Stimulated activated effector memory CD8-positive, alpha-beta T cell treated with anti-CD3 and anti-CD28 coated beads, Interleukin-12 subunit alpha, Interleukin-12 subunit beta, amount 100 ng/mL, for 72 hours (primary cell): ENCODE measurements at places on chromosomes 6 and 20.

GRCh38 chr6:83948851-83949250, 84.7 kb upstream of the MRAP2 start:
- no peak for DNase-seq

DNA sequence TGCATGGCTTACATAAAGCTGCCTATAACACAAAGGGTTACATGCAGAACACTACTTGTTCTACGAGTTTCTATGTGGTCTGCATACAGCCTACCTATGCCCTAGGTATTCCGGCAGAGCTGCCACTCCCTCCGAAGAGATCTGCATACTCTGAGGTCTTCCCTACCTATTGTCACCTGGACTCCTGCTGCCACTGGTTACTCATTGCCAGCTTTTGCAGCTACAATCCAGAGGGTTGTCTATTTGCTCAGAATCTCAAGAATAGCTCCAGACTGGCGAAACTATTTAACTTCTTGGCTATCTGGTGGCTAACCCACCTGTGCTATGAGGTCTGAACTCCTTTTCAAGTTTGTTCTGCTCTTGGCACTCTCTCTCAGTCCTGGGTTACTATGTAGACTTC, 323.3 kb downstream of the BMP2 start:
- DNase-seq, result no peak

DNA sequence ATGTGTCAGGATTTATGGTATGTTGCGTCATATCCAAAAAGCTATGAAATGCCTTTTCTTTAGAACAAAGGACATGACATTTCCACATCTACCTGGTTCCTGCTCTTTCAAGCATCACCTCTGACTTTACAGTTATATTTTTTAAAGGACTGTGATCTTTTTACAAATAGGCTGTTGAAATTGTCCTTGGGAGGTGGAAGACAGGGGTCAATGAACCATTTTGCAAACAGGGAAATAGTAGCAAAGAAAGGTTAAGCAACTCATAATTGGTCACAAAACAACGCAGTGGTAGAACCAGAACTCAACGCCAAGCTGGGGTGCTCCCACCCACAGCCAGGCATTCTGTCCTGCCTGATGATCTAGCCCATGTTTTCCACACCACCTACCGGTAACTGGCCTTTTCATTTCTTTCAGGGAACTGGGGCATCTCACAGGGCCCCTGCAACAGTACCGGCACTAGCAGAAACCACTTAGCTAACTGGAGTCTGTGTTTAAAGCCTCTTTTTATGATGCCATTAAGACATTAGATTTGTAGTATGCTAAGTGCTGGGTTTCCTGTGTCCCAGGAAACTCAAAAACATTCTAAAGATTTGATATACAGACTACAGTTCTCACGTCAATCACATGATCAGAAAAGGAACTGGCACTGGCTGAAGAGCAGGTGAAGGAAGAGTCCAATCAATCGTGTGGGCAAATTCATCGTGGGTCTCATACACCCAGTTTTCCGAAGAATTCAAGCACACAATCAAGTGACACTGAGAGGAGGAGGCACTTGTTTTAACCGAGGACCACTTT, 13.9 kb downstream of the ZNF217 start:
- peak; percentile 66 for DNase-seq

DNA sequence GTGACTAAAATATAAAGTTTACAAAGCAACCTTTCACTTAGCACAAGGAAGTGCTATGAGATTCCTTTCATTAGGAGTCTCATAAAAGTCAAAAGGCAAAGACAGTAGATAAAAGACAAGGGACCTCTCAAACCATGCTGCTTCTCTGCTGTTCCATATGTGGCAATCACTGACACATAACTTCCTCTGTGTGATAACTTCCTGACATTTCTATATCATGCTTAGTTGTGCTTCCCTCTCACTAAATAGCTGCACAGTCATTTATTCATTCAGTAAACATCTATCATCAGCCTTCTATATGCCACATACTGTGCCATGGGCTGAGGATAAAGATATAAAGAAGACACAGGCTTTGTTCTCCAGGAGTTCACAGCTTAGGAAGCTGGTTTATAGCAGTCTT, 214.8 kb upstream of the GRIK2 start:
- no peak for DNase-seq

DNA sequence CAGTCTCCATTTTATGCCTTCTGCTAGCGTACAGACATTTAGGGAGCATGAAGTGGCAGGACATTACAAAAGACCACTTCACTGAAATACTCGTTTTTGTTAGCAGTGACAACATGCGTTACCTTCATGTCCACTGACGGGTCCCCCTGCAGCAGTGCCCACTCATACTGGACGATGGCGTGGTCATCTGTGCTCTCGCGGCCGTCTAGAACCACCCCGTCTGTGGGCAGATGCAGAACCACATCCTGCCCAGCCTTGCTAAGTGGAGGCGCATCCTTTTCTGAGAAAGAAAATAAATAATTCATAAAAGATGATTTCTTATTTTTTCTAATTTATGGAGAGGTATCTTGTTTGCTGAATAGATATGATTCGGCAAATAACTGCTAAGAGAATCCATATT, 11.3 kb downstream of the LRP11 start:
- no peak for DNase-seq

DNA sequence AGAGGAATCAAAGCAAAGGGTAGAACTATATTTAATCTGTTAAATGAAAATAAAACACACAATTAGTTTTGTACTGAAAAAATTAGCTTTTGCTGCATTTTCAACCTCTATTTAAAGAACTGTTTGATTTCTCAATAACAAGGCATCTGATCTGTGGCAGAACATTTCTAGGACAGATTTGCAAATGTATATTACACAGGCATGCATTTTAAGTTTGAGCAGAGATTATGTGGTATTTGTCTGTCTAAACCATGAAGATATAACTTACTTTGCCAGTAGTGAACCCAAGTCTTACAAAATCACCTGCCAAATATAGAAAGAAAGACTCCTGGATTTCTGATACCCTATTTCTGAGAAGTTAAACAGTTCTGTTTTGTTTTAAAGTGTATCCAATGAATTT, 71.9 kb downstream of the TFAP2B start:
- no peak for DNase-seq

GRCh38 chr6:115415378-115415777, 645.3 kb downstream of the FRK start:
- no peak for DNase-seq

DNA sequence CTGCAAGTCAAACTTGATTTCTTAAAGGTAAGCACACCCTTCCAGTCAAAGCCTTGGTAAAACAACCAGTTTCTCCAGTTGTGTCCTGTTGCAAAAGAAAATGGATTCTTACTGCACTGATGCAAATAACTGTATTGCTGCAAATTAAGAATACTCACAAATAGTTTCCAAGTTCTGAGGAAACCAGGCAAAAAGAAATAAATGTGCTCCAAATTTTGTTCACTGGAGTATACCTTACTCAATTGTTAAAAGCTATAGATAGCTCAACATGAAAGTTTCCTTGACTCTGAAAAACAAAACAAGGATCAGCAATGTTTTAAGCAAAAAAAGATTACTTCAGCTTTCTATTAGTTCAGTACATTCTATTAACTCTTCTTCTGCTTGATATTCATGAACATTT, 75.2 kb downstream of the SLC16A10 start:
- DNase-seq, result no peak

- no peak for DNase-seq
Observed at GRCh38 chr6:118252474-118252873, 295.6 kb upstream of the PLN start.

GRCh38 chr6:106886922-106887797, 87.4 kb downstream of the CD24 start:
- no peak for DNase-seq

DNA sequence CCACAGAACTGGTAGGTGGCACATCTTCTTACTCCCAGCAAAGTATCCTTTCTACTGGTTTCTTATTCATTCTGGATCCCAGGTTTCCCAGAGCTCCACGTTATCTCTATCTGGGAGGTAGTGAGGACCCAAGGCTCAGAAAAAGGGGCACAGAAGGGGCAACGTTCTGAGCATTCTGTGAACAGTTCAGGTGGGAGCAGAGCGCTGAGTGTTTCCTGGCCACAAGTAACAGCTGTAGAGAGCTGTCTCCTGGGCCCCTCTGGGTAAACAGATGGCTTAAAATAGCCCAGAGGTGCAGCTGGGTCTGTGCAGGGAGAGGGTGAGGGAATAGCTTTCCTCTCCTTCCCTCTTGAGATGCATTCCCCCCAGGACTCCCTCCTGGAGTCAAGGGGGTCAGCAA, 2.1 kb downstream of the APOBEC2 start:
- DNase-seq, result no peak

DNA sequence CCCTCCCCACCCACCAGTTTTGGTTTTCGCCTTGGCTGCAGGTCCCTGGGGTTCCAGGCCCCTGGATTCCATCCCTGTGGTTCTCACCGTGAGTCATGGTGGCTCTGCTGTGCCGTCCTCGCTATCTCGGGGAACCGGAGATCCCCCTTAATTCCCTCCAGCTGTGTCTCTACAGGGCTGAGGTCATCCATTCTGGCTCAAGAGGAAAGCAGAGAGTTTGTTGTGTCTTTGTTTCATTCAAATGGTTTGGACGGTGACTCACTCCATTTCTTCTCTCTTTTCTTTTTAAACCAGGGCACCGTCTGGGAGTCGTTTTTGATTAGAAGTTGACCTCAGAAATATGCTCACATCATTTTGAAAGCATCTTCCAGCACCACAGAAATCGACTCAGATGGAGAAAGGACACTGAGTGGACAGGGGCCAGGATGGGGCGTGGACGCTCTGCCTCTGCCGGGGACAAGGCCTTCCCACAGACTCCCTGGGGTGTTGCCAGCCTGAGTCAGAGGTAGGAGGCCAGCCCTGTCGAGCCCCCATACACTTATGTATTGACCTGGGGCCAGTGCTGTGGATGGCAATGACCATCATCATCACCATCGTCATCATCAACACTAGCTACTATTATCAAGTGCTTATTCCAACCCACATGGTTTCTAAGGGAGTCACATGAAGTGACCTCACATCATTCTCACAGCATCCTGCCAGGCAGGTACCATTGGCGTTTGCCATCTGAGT, 176.2 kb downstream of the NFATC2 start:
- no peak for DNase-seq

DNA sequence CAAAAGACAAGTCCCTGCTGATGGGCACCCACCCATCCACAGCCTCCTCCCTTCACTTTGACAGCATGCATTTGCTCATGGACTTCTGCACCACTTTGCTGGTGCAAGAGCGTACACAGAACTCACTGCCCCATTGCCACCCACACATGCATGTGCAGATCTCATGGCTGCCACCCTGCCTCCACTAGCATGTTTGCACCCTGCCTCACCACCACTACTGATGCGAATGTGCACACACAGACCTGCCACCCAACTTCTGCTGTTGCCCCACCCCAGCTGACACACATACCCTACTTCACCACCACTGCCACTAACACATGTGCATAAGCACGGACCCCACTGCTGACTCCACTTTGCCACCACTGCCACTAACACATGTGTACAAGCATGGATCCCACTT, 64.9 kb upstream of the EYS start:
- no peak for DNase-seq

DNA sequence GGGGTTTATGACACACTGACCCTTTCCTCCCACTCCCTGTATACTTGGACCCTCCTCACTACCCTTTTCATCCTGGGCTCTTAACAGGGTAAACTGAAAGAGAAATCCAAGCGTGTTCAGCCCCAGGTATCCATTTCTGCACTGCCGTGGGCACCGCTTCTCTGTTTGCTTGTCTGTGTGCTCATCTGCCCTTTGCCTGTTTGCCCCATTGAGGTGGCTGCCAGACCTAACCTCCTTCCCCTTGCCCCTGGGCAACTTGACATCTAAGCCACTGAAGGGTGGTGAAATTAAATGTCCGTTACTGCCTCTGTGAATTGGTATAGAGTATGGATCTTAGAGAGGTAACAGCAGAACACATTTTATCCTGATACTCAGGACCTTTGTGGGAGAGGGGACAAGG, 38.7 kb downstream of the ACSS2 start:
- DNase-seq, result no peak

DNA sequence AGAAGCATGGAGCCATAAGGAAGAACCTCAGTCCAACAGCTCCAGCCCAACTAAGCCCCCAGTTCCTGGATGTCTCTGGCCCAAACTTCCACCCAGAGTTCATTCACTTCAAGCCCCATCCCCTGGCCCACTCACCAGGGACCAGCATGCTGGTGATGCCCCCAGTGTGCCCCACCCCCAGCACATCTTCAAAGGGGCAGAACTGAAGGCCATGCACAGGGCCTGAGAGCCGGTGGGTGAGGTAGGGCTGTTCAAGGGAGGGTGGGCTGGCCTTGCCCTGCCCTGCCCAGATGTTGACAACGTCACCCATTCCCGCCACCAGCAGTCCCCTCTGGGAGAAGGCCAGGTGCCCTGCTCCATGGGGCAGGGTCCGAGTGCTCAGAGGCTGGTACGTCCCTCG, 3.6 kb downstream of the B3GALT4 start:
- no peak for DNase-seq

DNA sequence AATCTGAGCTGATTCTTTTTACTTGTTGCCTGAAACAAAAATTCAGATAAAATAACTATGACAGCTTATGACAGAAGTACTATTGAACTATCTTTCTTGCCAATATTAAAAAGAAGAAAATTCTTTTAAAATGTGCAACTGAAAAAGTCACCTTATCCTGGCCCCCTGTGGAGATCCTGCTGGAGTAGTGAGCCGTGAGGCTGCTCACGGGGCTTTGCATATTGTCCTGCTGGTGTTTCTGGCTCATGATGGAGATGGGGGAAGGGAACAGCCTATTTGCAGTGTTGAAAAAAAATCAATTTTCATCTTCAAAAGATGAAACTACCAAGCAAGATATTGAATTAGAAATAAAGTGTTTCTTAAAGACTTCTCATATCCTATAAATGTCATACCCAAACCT, 216.0 kb downstream of the SAMD5 start:
- DNase-seq, result no peak

DNA sequence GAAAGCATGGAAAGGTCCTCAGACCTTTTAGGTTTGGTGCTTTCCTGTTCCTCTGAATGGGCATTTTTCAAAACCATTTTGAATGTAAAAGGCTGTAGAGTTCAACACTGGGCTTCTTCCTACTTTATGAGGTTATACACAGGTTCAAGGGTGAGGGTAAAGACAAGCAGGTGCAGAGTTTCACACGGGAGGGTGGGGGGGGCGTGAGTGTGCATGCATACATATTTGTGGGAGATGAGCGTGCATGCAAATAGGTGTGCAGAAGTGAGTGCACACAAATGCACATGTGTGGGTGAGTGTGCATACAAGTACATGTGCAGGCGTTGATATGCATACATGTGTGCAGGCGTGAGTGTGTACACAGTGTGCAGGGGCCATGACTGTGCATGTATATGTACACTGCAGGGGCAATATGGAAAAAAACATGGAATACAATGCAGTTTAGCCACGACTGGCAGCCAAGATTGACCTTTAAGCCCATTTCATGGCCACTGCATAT, 183.1 kb downstream of the GMPR start:
- no peak for DNase-seq

- no peak for DNase-seq
Observed at GRCh38 chr6:153411070-153411648, 280.1 kb upstream of the RGS17 start.

- DNase-seq, result no peak
Observed at GRCh38 chr6:161668665-161669064, 394.8 kb upstream of the AGPAT4 start.
